Effector memory CD4-positive, alpha-beta T cell (primary cell): ENCODE measurements at places on chromosomes 6 and 20.

GRCh38 chr20:59123678-59124255 is 39.9 kb upstream of the ZNF831 start:
- no peak for DNase-seq

GRCh38 chr20:24578567-24579415 is 109.4 kb downstream of the SYNDIG1 start:
- no peak for DNase-seq

DNA sequence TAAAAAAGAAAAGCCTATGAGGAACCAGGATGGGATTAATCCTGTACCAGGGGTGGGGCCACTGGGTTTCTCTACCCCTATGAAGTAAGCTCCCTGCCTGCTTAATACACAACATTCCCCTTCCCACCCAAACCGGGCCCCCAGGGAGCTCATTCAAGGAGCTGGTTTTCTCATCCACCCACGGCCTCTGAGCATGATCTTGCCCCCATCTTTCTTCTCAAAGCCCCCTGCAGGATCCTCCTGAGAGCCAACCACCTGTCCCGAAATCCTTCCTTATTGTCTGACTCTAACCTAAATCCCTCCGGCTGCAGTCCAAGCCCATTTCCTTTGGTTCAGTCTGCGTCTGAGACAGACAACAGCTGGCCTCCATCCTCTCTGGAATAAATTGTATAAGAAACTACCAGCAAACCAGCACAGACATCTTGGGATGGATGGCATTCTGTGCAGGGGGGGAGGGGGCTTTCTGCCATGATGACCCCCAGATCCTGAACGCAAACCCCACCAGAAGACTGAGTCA is 21.0 kb downstream of the KCNK5 start:
- no peak for DNase-seq

- DNase-seq = no peak
Measured at GRCh38 chr6:13559968-13560650, 14.3 kb upstream of the SIRT5 start.

- DNase-seq = no peak
Measured at GRCh38 chr6:88864359-88865054, 98.9 kb downstream of the RNGTT start.

- DNase-seq = no peak
Measured at GRCh38 chr6:7414811-7415210, 25.2 kb downstream of the RIOK1 start.

GRCh38 chr20:54763366-54763765 is 288.0 kb downstream of the DOK5 start:
- DNase-seq = no peak

DNA sequence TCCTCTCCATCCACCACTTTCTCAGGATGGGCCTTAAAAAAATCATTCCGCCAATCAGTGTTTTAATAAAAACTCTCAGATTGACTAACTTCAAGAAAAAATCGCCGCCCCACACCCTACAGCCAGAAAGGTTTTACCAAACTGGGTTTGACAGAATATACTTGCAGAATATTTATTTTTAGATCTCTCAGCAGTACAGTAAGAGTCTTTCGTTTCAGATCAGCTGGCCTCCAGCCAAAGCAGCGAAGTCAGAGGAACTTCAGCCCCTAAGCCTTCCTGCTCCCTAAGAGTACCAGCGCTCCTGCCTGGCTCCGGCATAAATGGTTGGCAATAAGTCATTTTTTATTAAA is 24.7 kb downstream of the TBC1D7 start:
- DNase-seq = no peak

GRCh38 chr6:105769987-105770386 is 316.1 kb upstream of the PRDM1 start:
- DNase-seq = no peak

GRCh38 chr6:1856381-1856780 is 246.7 kb downstream of the FOXC1 start:
- no peak for DNase-seq

DNA sequence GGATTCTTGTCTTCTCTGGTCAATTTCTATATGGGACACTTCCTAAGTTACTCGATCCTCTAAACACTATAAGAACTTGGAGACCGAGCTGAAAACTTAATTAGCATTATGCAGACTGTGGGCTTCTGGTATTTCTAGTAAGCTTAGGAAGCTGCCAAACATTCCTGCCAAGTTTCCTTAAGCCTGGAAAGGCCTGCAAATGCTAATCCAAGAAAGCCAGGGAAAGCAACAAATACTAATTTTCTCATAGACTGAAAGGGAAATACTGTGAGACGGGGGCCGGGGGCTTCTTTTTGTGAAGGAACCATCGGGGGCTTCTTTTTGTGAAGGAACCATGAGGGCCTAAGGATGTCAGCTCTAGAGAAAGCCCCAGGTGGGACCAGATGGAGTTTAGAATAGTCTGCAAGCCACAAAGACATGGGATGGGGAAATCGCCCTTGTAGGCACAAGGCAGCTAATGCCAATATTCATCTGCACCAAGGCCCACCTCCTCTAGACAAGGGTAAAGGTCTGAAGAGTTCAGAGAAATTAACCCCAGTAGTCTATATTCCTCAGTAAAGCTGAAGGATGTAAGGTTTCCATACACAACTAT is 332.4 kb upstream of the PRDM1 start:
- DNase-seq = no peak

GRCh38 chr20:13458860-13459451 is 179.8 kb downstream of the TASP1 start:
- DNase-seq = no peak

- DNase-seq = no peak
Measured at GRCh38 chr6:46967826-46968349, 46.1 kb upstream of the ADGRF5 start.

- DNase-seq = no peak
Measured at GRCh38 chr6:106501960-106502371, 127.3 kb downstream of the RTN4IP1 start.

- DNase-seq = no peak
Measured at GRCh38 chr6:21731411-21732031, 138.0 kb downstream of the SOX4 start.

GRCh38 chr6:113505084-113505699 is 352.0 kb upstream of the MARCKS start:
- DNase-seq = no peak

DNA sequence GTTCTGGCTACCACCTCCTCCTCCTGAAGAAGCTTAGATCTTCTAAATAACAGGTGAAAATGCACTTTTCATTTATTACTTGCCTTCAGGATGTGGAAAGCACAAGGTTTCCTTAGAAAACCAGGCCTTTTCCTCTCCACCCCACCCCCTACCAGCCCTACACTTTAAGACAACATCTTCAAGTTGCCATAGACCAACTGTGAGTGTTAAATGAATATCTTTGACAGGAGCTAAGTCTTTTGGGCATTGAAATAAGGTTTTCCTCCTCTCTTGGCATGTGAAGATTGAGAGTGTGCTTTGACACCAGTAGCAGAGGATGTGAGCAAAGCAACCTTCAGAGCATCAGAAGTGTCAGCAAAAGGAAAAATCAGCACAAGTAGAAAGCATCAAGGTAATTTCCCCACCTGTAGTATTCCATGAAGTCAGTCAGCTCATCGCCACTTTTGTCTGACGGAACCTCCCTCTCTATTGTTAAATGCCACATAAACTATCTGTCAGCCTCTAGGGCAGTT is 532.3 kb upstream of the MMS22L start:
- DNase-seq = no peak

GRCh38 chr6:66068907-66069306 is 361.9 kb upstream of the EYS start:
- no peak for DNase-seq
